ENCODE measurements at places on chromosomes 13 and 19. TPM values are rescaled to one million over a fixed set of nuclear protein-coding genes. Genes with fewer than 3 reads are reported as not detected.
A peak's percentile ranks its signal among the peaks of the same experiment; 100 is the strongest.

TMEM91 gene
- 0.64 TPM for total RNA-seq

ASPDH gene
- not detected for total RNA-seq

DDX49 gene
- total RNA-seq, result 214 TPM

GRCh38 chr19:13557756-13558398 lies 51.6 kb upstream of the CACNA1A start:
- DNase-seq, result no peak

GRCh38 chr19:52963247-52963618 lies 552 bp upstream of the ZNF816 start:
- no peak for DNase-seq

DNA sequence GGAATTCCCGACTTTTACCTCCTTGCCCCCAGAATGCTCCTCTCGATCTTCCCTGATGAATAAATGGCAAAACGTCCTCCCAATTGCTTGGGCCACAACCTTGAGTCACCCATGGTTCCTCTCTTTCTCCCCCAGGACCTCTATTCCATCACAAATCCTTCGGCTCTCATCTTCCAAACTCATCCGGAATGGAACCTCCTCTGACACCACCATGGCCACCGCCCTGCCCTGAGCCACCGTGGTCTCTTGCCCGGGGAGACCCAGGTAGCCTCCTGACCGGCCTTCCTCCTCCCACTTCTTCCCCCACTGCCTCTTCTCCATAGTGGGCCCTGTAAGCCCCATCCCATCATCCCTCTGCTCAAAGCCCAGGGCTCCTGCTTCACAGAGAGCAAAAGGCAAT lies 4.9 kb downstream of the SLC7A10 start:
- no peak for DNase-seq

DNA sequence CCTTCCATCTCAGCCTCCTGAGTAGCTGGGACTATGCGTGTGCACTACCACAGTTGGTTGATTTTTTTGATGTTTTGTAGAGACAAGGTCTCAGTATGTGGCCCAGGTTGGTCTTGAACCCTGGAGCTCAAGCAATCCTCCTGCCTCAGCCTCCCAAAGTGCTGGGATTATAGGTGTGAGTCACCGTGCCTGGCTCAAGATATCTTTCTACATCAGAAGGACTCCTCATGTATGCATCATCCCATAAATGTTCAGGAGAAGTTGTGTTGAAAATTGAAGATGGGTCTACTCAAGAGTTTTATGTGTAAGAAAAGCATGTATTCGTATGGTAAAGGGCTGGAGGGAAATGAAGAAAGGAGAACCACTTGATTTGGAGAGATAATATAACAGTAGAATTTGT lies 71.8 kb upstream of the STK24 start:
- DNase-seq, result no peak

DNA sequence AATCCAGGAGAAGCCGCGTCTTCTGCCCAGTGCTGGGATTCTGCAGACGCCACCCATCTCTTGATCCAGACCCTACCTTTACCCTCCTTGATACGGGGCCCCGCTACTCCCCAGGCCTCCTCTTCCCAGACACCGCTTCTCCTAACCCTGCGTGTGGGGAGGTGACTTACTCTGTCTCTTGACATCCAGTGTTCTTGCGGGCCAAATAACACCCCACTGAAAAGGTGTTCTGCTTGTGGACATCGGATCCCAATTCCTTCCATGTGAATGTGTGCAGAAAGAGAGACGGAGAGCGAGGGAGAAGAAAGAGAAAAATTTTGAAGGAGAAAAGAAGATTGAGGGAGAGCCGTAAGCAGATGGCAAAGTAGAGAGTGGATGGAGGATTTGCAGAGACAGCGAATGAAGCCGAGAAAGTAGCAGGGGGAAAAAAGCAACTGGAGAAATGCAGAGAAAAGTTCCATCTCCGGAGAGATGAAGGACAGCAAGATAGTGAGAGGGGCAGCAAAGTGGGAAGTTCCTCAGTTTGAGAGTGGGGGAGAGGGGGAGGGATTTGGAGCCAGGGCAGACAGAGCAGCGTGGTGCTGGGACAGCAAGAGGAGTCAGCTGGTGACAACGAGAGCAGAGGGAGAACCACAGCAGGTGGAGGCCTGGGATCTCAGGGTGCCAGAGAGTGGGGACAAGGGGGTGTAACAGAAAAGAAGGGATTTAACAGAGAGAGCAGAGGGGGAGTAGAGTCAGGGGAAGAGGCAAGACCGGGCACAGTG lies 814 bp downstream of the ZNF480 start:
- DNase-seq, result no peak

DNA sequence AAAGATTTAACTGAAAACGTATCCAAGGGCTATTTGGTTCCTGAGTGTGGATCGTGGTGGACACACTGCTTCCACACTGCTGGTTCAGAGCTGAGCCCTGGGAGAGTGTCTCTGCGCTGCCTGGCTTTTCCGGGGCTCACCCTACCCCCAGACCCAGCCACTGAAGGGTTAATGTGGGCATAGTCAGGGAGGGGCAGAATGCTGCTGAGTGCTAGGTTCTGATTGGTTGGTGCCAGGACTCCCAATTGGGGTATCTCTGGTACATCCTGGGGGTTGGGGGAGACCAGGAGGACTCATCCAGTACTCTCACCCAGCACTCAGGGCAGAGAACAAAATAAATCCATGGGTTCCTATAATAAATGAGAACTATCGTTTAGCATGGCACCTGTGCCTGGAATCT lies 142.3 kb downstream of the CACNA1A start:
- no peak for DNase-seq

GRCh38 chr19:34974646-34975045 lies 10.6 kb upstream of the ZNF792 start:
- no peak for DNase-seq

- no peak for DNase-seq
Observed at GRCh38 chr13:106597749-106598395, 29.9 kb upstream of the ARGLU1 start.

GRCh38 chr13:46607768-46608564 lies 55.0 kb downstream of the LRCH1 start:
- no peak for DNase-seq

DNA sequence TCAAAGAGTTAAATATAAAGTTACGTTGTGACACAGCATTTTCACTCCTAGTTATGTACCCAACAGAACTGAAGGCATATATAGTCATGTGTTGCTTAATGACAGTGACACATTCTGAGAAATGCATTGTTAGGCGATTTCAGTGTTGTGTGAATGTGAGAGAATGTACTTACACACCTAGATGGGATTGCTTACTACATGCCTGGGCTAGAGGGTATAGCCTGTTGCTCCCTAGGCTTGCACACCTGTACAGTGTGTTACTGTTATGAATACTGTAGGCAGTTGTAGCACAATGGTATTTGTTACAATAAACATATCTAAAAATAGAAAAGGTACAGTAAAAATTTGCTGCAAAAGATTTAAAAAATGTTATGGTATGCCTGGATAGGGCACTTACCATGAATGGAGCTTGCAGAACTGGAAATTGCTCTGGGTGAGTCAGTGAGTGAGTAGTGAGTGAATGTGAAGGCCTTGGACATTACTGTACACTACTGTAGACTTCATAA lies 89.2 kb downstream of the DHRS12 start:
- peak; percentile 49 for DNase-seq

GRCh38 chr19:39951065-39951650 lies 16.7 kb upstream of the FCGBP start:
- DNase-seq, result no peak

DNA sequence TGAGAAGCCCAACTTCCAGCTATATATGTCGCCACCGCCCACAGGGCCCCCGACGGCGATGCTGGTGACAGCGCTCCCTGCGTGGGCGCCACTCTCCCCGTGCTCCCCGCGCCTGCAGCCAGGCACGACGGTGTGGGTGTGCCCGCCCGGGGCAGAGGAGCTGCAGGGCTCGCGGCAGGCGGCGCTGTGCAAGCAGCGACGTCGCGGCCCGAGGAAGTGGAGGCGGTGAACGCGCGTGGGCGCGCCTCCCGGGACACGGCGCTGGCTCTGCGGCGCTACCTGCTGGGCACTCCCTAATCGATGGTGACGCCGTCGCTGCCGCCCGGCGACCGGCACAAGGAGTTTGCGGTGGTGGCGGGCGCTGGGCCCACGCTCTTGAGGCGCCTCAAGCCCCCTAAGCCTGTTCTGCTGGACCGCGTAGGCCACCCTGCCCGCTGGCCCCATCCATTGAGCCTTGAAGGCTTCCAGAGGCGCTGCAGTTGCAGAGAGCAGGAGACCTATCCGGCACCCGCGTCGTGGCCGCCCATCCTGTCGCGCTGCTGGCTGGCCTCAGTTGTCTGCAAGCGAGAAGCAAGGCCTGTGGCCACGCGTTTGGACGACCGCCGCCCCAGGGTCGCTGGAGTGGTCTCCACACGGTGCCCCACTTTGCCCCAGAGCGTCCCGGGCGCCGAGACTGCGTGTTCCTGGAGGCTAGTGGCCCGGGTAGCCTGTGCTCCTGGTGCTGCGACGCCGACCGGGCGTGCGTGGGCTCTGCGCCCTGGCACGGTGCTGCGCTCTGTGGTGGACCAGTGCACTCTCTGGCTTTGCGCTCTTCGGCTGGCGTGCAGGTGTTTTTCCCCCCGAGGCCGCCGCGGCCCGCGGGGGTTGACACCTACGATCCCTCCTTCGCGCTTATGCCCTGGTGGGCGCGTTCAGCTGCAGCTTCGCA lies 23.1 kb downstream of the LRFN3 start:
- peak; percentile 30 for DNase-seq

DNA sequence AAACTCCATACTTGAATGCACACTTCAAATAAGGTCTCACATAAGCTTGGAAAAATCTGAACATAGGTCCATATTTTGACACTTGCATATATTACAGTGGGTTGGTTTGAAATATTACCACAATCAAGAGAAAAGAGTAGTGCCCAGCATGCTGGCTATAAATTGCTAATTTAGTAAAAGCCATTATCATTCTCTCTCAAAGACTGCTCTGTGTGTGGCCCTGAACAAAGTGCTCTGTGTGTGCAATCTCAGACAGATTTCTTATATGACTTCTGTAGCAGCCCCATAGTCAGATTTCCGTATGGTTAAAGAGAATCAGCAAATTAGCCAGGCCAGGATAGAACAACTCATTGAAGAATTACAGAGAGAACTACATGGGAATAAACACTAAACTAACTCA lies 78.2 kb downstream of the LIG4 start:
- DNase-seq, result no peak

Data from MG63 (cell line).